ENCODE measurements at places on chromosomes 2 and 18.

DNA sequence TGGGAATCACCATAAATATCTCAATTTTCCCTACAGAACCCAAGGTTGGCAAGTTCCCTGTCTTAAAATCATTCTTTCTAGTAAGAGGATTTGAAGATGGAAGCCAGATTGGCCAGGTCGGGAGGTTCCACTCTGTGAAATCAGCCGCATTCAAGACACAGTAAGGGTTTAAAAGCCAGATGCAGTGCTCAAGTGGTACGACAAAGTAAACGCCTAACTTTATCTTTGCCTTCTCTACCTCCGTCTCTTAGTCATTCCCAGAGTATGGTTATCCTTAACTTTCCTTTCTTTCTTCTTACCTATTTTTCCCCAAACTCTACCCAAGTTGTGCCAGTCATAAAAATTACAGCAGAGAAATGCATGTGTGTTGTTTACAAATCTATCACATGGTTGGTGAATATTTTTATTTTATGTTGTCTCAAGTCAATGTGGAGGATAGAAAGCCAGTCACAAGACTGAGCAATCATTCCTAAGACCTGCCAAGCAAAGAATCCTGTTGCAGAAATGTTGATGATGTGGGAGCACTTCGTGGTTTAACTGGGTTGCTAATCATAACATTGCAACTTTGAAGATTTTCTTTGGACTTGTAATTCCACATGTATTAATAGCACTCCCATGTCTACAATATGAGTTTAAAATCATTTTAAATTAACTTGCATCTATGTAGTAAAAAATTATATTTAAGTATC is 62.6 kb downstream of the SLC40A1 start:
- peak; percentile 12 for DNase-seq

- DNase-seq = peak; percentile 19
Measured at GRCh38 chr2:96145036-96145847, at the start of gene DUSP2. DUSP2 (minus strand) TSS chr2:96145440; CDS start chr2:96145354, 86 bp downstream.

- DNase-seq = no peak
Measured at GRCh38 chr2:184890311-184890710, 292.0 kb downstream of the ZNF804A start.

- DNase-seq = no peak
Measured at GRCh38 chr18:58714259-58714658, 43.0 kb downstream of the MALT1 start.

- peak; percentile 40 for DNase-seq
Measured at GRCh38 chr18:67265464-67266245, 250.9 kb downstream of the DSEL start.

DNA sequence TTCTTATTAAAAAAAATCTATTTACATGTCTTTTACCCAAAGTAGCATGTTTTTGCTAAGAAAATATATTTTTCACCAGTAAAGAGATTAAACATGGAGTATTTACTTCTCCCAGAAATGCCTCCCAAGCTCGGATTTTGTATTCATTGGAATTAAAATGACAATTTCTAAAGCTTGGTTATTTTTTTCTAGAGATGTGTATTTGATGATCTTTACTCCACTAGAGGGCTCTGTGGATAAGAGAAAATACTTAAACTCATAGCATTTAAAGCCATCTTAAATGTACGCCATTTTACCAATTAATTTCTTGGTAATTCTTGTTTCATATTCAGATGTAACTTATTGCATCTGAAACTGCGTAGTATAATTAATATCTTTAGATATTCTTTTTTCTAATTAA is 461.4 kb downstream of the GALR1 start:
- DNase-seq = no peak

- DNase-seq = no peak
Measured at GRCh38 chr2:25419678-25420242, 78.0 kb upstream of the DNMT3A start.

GRCh38 chr2:160453111-160453820 is 40.3 kb downstream of the RBMS1 start:
- DNase-seq = no peak

GRCh38 chr2:78982638-78983330 is 42.7 kb upstream of the REG3G start:
- DNase-seq = no peak

GRCh38 chr18:80250740-80251364 is 3.5 kb upstream of the PARD6G start:
- DNase-seq = no peak

DNA sequence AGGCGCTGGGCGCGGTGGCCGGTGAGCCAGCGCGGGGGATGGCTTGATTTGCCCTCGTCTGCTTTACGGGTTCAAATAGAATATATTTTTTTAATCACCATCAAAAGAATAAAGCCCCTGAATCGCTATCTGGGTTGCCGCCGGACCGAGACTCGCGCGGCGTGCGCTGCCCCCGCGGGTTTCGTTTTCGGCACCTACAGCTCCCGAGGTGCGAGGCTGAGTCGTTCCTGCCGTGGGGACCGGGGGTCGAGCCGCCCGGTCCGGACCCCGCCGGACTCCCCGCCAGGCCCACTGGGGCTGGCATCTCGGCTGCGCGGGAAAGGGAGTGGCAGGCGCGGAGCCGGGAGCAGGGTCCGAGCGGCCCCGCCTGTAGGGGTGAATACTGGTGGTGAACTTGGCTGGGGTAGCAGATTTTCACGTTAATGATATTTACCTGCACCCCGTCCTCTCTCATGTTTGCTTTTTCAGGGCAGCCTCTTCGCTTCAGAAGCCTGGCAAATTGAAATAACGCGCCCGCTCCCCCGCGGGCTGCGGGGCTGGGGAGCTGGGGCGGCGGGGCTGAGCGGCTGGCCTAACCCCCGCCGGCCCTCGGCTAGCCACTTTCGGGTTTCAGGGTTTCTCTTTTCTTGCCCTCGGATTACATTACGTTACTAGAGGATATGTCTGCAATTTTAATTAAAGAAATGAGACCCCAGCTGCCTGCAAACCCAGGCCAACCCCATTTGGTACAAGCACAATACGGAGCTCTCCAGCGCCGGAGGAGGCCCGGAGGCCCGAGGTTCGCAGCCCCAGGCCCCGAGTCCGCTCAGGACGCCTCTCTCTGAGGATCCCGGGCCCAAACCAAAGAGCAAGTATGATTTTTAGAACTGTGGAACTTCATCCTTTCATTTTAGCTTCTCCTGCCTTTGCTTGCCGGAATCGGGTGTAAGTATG is 1.7 kb upstream of the CELF4 start:
- DNase-seq = no peak

- no peak for DNase-seq
Measured at GRCh38 chr2:195912079-195912478, 156.6 kb downstream of the DNAH7 start.

DNA sequence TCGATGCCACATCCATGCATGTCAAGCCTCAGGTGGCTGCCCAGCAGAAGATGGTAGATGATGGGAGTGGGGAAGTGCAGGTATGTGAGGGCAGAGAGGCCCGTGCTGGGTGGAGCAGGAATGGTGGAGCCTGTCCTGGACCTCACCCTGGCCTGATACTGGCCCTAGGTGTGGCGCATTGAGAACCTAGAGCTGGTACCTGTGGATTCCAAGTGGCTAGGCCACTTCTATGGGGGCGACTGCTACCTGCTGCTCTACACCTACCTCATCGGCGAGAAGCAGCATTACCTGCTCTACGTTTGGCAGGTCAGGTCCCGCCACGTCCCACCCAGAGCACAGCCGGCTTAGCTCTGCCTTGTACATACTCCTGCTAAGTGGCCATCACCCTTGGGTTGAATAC is 13.0 kb downstream of the VIL1 start:
- DNase-seq = no peak

- no peak for DNase-seq
Measured at GRCh38 chr2:31606509-31606908, 25.8 kb upstream of the SRD5A2 start.

DNA sequence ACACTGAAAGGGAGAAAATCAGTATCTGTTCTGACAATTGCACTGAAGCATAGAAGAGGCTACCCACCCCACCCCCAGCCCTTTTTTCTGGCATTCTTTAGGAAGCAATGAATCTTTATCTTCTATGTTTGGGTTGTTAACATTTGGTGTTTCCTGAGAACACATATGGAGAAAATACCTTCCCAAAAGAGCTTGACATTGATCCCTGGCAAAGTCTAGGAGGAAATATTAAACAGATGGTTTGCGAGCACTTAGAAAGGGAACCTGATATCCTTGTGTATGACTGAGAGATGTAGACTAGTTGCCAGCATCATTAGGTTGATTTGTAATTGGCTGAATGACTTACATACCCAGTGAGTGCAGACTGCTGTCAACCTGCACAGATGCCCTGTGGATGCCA is 42.9 kb downstream of the DOK1 start:
- no peak for DNase-seq

- no peak for DNase-seq
Measured at GRCh38 chr2:225040142-225040541, 2.1 kb downstream of the DOCK10 start.

DNA sequence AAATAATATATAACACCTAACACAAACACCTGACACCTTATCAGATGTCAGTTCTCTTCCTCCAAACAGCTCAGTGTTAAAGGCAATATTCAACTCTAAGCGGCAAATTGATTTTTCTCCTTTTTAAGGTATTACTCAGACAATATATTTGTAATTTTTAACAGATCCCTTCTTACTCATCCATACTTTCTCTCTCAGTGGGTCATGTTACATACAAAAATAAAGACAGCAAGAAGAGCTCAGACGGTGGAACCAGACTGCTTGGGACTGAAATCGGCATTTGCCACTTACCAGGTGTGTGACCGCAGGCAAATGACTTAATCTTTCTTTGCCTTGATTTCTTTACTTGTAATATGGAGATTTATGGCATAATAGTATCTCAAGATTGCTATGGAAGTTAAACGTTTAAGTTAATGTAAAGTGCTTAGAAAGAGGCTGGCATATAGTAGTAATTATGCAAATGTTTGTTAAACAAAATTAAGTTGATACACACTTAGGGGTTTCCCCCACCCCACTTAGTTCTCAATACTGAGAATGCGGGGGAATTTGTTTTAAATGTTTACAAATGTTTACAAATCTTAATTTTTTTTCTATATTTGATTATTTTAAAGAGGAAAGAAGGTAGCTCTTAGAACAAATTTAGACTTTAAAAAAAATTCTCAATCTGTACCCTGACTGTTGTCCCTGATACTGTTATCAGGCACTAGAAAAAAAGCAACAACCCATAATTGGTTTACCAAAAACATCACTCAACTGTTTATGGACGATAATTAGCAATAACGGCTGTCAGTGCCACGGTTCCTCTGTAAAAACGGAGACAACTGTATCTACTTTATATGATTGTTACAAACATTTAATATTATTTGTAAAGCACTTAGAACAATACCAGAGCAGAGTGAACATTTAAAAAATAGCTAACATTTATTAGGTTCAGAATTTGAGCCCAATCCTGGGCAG is 25.6 kb downstream of the MAP3K2 start:
- no peak for DNase-seq

DNA sequence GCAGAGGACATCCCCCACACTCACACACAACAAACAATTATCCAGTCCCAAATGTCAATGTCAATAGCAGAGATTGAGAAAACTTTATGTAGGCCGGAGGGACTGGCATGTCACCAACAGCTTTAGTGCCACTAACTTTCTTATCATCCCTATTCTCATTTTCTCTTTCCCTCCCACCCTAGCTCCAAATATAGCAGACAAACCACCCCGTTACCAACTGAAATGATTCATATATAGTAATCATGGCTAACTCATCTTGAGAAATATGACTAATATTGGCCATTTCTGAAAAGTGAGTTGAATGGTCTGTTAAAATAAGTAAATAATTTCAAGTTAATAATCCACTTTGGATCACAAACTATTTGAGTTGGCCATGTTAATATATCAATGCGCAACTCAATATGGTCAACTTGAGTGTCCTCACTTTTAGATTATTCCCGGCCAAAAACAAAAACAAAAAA is 242.1 kb upstream of the RND3 start:
- DNase-seq = no peak

DNA sequence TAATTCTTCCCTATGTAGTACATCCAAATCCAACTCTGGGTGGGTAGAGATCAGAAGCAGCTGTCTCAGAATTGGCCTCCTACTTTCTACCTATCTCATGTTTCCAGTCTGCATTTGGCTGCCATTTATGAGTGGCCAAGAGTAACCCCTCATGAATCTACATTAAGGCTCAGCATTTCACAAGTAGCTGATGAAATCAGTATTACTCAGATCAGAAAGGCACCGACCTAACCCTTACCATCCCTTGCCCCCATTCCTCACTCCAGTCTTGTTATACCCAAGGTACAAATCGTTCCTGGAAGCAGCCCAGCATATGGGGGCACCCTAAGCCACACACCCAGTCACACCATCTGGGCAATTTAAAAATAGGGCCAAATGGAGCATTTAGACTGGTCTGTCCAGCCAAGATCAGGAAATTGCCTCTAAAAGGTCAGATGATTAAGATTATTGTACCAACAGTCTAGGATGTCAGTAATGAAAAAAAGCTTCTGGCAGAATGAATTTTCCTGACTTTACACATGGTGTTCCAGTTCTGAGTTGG is 37.1 kb downstream of the CD28 start:
- no peak for DNase-seq

- DNase-seq = no peak
Measured at GRCh38 chr18:9906481-9906880, 7.3 kb upstream of the VAPA start.

DNA sequence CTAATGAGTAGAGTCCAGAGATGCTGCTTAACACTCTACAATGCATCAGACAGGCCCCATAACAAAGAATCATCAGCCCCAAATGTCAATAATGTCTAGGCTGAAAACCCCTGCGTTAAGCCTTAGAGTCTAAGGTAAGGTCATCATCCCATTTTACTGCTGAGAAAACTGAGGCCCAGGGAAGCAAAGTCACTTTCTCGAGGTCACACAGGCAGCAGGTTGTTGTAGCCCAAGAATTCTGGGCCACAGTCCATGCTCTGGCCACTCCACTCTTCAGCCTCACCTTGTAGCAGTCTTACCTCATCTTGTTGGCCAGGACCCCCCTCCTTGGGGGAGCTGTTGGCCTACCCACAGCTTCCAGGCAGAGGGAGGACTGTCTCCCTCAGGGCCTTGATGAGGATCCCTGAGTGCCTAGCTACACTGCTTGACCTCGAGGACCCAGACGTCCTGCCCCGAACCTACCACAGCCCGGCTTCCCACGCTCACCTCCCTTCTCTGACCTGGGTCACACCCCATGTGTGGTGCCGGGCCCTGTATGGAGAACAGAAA is 54.4 kb downstream of the SMAD7 start:
- DNase-seq = no peak

- no peak for DNase-seq
Measured at GRCh38 chr2:60741576-60741975, 14.5 kb upstream of the PAPOLG start.

- DNase-seq = no peak
Measured at GRCh38 chr2:54879598-54880332, 156.3 kb downstream of the EML6 start.

GRCh38 chr2:12642332-12642731 is 74.4 kb upstream of the TRIB2 start:
- DNase-seq = no peak

GRCh38 chr18:22177327-22177871 is 8.0 kb downstream of the GATA6 start:
- DNase-seq = no peak

Data from fibroblast of skin of left quadriceps (primary cell).